ENCODE measurements at places on chromosomes 4 and X. TPM values are rescaled to one million over a fixed set of nuclear protein-coding genes. Genes with fewer than 3 reads are reported as not detected.

Gene SULT1B1
- 0.25 TPM for polyA plus RNA-seq

Gene ADAMTS3
- not detected for polyA plus RNA-seq

Gene AFF1
- polyA plus RNA-seq = 15.5 TPM

Gene RPL9
- 993 TPM for polyA plus RNA-seq

Gene CT47C1
- not detected for polyA plus RNA-seq

All from HepG2 (cell line).